IPS DF 6.9 (cell line): ENCODE measurements at places on chromosomes 7 and 10.
A peak's percentile ranks its signal among the peaks of the same experiment; 100 is the strongest.

GRCh38 chr10:69497611-69498390 is 46.5 kb downstream of the TSPAN15 start:
- no peak for DNase-seq

DNA sequence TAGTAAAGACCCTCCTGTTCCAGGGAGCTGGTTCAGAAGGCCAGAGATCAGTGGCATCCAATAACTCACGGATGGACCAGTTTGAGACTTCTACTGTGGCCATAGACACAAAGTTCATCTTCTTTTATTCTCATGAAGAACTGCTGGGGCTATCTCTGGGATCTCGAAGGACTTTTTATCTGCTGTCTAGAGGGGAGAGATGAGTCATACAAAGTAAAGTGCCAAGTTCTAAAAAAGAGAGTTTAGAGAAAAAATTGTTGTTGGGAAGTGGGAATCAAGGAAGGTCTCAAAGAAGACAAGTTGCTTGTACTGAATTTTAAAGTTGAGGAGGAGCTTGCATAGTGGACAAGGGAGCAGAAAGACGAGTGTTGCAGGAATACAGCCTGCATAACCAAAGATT is 8.0 kb upstream of the FAM221A start:
- no peak for DNase-seq

GRCh38 chr10:11823122-11823988 is at the start of gene PROSER2:
Gene PROSER2 (plus strand): TSS chr10:11823356. CDS start chr10:11852078, 28,722 bp downstream.
- DNase-seq: no peak

GRCh38 chr7:16604054-16604453 is 41.5 kb downstream of the ANKMY2 start:
- no peak for DNase-seq

GRCh38 chr10:125124907-125125306 is 35.5 kb downstream of the CTBP2 start:
- no peak for DNase-seq

- DNase-seq: no peak
Measured at GRCh38 chr10:62019013-62019684, 117.7 kb downstream of the ARID5B start.

DNA sequence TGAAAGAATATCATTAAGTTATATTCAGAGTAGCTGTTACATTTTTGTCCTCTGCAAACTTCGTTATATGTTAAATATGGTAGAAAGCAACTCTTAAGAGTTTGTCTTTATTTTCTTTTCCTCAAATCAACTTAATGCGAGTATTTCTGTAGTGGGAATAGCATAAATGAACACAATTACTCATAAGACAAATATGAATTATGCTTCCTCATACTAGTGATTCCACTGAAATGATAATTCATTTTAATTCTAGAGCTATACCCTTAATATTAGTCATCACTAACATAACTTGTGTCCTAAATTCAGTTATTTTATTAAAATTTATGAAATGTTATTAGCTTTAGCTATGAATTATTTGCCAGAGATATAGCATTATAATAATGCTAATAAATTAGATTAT is 820.6 kb upstream of the KCND2 start:
- no peak for DNase-seq

DNA sequence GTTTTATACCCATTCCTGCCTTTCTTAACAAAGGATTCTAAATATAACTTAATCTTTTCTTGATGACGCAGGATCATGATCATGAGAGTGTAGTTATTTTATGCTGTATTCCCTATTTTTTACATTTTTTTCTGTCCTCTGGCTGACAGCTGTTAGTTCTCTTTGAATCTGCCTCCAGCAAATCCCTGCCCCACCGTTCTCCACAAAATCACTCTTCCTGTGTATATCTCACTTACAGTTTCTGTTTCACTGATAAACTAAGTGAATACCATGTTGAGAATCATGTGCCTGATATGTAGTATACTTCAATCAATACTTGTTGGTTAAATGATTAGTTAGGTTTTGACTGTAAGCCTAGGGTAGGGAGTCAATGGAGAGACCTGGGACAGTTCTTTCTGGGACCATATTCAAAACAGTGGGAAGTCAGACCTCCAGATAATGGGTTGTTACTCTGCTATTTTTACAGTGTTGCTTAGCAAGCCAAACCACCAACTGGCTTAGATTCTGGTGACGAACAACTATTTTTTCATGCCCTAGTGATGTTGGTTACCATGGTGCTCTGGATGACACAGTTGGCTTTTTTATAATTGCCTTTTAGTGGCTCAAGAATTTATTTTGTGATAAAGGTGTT is 12.8 kb downstream of the CNNM1 start:
- no peak for DNase-seq

DNA sequence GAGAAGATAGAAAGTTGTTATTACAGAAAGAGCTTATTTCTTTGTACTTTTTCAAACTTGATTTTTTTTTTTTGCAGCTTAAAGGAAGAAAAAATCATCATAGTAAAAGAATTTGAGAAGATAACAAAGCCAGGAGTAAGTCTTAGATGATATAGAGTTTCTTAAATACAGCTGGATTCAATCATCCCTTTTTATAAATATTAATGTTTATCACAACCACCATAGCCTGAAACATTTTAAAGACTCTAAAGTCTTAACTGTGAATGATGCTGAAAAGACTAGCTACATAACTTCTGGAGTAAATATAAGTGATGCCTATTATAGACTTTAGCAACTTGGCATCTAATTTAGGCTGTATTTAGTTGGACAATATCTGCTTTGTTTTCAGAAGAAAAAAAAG is 54.8 kb upstream of the FGL2 start:
- DNase-seq: no peak

GRCh38 chr7:97167176-97167575 is 49.7 kb downstream of the SDHAF3 start:
- DNase-seq: no peak

- DNase-seq: no peak
Measured at GRCh38 chr7:36079446-36080025, 73.5 kb upstream of the EEPD1 start.

DNA sequence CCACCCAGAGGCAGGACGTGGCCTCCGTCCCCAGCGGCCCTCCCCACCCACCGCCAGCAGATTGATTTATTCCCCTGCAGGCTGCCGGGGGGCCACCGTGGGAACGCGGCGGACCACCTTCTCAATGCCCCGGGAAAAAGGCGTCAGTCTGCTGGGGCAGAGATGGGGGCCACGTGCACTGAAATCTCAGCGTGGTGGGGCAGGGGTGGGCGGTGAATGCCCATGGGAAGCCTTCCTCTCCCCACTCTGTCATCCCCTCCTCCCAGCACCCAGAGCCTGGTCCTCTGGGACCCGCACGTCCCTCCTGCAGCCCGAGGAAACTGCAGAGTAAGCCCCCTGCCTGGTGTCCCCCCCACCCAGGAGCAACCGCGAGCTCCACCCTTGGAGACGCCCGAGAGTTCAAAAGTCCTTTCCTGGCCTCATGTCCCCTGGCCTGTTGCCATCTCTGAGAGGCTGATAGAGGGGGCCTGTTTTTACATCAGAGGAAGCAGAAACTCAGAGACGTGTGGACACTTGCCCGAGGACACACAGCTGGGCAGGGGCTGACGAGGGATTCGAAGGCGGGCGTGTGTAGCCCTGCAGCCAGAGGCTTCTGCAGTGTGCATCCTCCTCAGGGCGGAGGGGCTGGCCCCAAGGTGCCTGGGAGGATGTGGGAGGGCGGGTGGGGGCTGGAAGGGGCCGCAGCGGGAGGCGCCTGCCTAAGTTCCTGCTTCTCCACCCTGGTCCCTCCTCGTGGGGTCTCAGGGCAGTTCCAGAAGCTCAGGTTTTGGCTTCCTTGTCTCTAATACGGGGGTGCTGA is 21.8 kb downstream of the UNCX start:
- no peak for DNase-seq

DNA sequence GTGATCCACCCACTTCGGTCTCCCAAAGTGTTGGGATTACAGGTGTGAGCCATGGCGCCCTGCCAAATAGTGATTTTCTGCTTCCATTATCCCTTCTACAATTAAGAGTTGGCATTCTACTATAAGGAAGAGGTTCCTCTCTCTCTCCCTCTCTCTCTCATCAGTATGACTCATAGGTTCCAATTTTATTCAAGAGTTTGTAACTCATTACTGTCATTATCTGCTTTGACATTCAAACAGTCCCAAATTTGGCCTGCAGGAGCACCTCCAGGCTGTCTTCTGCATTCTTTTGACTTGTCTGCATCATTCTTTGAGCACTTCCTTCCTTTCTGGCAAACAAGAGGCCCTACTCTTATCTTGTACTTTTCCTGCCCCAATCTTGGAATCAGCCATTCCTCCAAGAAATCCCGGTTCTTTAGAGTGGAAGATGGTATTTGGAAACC is 33.2 kb upstream of the CALU start:
- no peak for DNase-seq

DNA sequence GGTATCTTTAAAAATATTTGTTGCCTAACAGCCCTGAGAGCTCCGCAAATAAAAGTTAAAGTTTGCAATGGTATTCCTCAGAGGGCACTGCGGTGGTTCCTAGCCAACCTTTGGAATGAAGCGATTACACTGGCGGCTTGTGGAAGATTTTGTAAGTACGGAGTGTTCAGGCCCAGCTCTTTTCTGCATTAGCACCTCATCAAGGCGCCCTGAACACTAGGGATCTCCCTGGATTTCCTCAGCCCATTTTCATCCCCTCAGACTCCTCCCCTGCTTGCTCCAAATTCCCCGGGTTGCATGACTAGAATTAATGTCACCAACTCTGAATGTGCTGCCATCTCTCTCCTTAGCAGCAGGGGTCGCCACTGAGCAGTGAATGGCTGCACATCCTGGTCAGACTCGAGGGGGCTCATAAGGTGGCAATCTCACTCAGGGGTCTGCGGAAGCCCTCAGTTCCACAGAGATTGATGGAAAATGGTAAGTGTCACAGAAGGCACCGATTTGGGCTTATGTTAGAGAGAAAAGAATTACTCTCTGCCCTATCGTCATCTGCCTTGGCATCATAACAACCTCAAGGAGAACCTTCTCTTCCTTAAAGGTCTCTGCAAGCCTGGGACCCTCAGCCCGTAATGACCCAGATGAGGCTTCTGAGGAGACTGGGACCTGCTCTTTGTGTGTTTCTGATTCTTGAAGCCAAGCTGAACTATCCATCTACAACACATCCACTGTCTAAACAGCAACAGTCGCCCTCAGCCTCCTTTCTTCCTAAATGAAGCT is 262.8 kb upstream of the AOAH start:
- DNase-seq: peak; percentile 70

DNA sequence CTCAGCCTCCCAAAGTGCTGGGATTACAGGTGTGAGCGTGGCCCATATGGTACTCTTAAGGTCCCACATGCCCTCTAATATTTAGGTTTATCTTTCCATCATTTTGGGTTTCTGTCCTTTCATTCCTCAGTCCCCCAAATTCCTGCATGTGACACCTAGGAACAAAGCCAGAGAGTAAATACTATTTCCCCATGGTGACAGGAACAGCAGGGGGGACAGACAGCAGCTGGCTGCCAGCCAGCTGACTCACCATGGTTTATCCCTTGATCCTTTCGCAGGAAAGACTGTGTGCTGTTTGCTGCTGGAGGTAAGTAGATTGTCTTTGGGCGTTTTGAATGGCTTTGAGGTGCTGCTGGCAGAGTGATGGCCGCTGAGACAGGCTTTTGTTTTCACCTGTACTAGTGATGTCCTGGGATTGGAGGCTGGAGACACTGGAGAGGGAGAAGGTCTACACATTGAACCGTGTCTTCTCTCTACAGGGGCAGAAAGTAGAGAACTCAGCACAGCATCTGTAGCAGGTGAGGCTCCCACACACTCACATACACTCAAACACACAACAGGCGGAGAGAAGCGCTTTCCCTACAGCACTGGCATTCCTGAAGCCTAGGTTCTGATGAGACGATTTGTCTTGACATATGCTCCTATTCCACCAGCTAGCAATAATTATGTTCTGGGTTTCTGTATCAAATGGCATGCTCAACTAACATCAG is 83.7 kb upstream of the EFCAB10 start:
- DNase-seq: no peak

DNA sequence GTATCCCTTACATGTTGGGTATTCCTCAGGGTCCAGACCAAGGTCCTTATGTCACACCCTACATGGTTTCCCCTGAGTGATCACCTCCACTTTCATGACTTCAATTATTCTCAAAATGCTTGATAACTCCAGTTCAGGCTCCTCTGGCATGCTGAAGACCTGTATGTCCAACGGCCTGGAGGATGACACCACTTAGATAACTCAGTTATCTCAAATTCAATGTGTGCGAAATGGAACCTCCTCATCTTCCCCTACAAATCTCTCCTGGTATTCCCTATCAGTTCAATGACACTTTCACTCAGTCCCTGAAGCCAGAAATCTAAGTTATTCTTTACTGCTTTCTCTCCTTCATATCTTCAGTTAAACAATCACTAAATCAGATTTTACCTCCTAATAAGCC is 8.7 kb upstream of the LUC7L2 start:
- no peak for DNase-seq

GRCh38 chr10:97921581-97922021 is 72.0 kb downstream of the GOLGA7B start:
- DNase-seq: no peak

DNA sequence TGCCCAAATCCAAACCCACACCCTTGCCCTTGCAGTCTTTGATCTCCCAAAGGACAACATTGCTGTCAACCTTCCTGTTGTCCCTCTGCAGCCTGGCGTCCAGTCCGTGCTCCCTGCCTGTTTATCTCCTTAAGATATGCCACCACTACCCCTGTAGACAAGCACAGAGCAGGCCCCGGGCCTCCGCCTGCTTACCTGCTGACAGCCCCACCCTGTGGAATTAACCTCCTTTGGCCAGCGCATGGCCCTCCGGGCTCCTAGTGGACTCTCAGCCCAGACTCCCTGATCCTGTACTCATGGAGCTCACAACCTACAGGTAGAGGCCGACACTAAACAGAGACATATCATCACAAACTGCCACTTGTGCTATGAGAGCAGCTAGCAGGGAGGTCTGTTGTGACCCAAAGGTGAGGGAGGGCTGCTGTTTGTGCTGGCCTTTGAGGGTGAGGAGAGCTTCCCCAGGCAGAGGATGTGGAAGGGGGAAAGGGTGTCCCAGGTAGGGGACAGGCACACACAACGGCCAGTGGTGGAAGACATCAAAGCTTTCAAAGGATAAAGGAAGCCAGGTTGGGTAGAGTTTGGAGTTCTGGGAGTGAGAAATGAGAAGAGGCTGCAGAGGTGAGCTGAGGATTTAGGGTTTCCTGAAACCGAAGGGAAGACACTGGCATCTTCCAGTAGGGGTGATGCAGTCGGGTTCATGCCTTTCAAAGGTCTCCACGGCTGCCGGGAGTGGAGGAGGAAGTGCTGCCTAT is 174.5 kb upstream of the ZMIZ1 start:
- DNase-seq: no peak

GRCh38 chr10:36538953-36539586 is 586.3 kb upstream of the ANKRD30A start:
- no peak for DNase-seq
